Trophoblast cell (in vitro differentiated cells and primary cell): ENCODE measurements at places on chromosomes 6 and 20.

GRCh38 chr6:82015526-82015925 lies 232.0 kb downstream of the IBTK start:
- DNase-seq = no peak

DNA sequence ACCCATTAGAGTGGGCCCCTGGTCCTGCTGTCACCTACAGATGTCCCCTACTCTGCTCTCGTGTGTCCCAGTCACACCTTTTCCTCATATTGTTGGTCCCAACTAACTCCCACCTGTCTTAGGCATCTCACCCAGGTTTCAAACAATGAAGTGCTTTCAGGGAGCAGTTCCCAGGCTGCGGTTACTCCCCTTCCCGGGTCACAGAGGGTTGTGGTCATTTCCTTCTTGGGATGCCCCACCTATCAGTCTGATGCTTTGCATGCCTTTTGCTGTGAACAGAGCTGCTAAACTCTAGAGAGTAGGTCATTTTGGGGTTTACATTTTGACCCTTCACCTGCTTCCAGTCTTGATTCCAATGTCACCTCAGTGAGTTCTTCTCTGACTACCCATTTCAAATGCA lies 181.6 kb downstream of the CDC5L start:
- no peak for DNase-seq

DNA sequence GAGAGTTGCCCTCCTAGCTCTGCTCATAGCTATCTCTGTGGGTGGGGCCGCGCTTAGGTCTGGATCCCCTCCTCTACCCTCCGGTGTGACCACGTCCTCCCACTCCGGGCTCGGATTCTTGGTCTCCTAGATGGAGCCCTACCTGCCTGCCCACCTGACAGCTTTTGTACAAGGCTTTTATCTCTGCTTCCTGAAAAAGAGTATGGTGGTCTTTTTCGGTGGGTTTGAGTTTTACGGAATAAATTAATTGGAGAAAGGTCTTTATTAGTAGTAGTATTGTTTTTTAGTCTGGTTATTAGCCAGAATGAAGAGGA lies 773 bp downstream of the SMAP1 start:
- DNase-seq = no peak

DNA sequence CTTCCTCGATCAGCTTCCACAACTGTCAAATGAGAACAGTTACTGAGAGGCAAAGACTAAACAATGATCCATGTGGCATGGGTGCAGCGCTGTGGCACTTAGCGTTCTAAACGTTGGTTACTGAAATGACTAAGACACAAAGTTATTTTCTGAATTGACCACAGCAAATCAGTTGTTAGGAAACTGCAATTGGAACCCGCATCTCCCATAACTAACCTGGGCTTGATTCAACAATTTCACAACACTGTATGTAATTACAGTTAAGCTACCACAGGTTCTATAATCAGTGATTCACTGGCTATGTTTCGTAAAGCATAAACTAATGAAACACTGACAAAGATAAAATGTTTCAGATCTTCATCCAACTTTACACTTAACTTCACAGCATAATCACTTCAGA lies 12.5 kb downstream of the WDR27 start:
- peak; percentile 27 for DNase-seq

GRCh38 chr6:43105538-43106222 lies 29.6 kb downstream of the PTK7 start:
- no peak for DNase-seq

DNA sequence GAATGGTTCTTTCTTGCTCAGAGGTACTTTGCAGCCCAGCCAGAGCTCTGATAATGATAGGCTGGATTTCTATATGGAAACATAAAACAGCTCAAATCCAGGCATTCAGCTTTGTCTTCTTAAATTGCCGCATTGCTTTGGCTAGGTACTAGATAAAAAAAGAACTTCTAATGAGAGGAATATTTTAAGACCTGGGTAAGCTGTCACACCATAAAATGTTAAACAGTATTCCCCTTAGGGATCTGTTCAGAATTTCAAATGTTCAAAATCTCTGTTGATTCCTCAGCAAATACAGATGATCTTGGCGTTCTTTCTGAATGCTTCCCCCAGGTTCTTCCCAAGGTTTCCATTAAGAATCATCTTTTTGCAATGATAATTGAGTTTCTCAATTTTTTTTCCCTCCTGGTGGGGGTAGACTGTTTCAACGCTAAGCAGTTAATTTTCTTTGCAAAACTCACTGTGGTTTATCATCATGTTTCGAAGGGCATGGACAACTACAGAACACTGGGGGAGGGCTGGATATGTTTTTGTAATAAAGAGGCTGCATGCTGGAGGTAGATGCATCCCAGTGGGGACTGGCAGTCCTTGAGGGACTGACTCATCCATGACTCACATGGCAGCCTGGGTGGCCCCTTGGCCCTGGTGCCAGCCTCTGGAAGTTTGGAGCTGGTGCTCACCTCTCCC lies 31.0 kb downstream of the TIAM2 start:
- no peak for DNase-seq

GRCh38 chr6:41122373-41122772 lies 31.8 kb downstream of the TREML1 start:
- DNase-seq = no peak
